ENCODE measurements at places on chromosomes 7 and 10.

DNA sequence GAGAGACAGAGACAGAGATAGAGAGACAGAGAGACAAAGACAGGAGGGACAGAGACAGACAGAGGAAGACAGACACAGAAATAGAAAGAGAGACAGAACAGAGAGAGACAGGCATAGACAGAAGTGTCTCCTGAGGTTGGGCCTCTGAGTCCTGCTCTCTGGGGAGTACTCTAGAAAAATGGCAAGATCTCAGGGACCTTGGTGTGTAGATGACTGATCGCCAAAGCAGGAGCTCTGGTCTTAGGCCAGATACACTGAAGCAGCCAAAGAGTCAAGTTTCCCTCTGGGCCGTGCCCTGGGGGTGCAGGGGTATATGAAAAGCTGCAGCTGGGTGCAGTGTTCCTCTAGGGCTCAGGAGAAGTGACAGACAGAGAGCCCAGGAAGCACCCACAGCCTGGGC, 176.6 kb upstream of the TNS3 start:
- no peak overlapping the region for H3K27ac ChIP-seq
- DNase-seq = no peak
- H3K4me1 ChIP-seq = peaks cover 11% of the 10 kb centered on the region
- H3K36me3 ChIP-seq = no peaks in the 10 kb centered on the region
- no peak overlapping the region for H3K4me3 ChIP-seq

- no peaks in the 10 kb centered on the region for H3K4me1 ChIP-seq
- H3K4me3 ChIP-seq = no peak overlapping the region
- H3K27ac ChIP-seq = no peak overlapping the region
- no peaks in the 10 kb centered on the region for H3K36me3 ChIP-seq
- peaks cover 9% of the 10 kb centered on the region for H3K27me3 ChIP-seq
Observed at GRCh38 chr7:135792866-135793265, 44.3 kb upstream of the FAM180A start.

DNA sequence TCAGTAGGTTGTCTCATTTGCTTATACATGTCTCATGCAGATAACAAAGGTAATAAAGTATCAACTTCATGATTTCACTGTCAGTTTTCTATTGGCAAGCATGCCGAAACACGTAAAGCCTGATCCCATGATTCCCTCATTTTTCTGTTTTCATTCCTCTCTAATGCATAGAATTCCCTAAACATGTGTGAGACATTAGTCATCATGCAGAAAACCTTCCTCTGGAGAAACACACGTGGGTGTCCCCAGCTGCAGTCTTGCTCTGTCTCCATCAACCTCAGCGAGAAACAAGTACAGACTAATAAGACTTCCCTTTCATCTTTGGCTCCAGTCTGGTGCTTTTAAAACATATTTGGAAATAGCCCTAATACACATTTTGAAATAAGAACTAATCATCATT, 432.7 kb upstream of the VSTM2A start:
- no peaks in the 10 kb centered on the region for H3K27me3 ChIP-seq
- no peaks in the 10 kb centered on the region for H3K4me1 ChIP-seq
- H3K36me3 ChIP-seq = no peaks in the 10 kb centered on the region
- no peak overlapping the region for H3K27ac ChIP-seq
- H3K4me3 ChIP-seq = no peak overlapping the region
- DNase-seq = no peak

- DNase-seq = no peak
- no peaks in the 10 kb centered on the region for H3K27me3 ChIP-seq
- no peaks in the 10 kb centered on the region for H3K4me1 ChIP-seq
- H3K4me3 ChIP-seq = no peak overlapping the region
- H3K27ac ChIP-seq = no peak overlapping the region
- no peaks in the 10 kb centered on the region for H3K36me3 ChIP-seq
Observed at GRCh38 chr10:24790599-24790998, 66.9 kb upstream of the ARHGAP21 start.

GRCh38 chr10:1747590-1748157, 10.3 kb upstream of the ADARB2 start:
- H3K4me3 ChIP-seq = no peak overlapping the region
- no peaks in the 10 kb centered on the region for H3K4me1 ChIP-seq
- no peak overlapping the region for H3K27ac ChIP-seq
- H3K27me3 ChIP-seq = peaks cover 27% of the 10 kb centered on the region
- DNase-seq = no peak

DNA sequence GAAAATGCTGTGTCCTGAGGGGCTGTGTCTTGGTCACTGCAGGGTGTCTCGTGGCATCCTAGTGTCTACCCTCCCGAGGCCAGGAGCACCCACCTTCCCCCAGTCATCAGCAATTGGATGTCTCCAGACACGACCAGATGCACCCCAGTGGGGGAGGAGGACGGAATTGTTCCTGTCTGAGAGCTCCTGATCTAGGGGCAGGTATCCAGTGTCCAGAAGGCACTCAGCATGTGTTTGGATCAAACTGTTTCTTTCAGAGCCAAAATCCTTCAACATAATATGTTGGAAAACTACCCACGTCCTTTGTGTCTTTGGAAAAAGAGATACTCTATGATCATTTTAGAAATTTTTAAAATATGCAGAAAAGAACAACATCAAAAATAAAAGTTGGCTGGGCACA, 16.9 kb downstream of the PRKRIP1 start:
- H3K36me3 ChIP-seq = peaks cover 5% of the 10 kb centered on the region
- no peak overlapping the region for H3K4me3 ChIP-seq
- peak overlapping the region; percentile 25 for H3K27ac ChIP-seq
- H3K27me3 ChIP-seq = no peaks in the 10 kb centered on the region
- DNase-seq = no peak

DNA sequence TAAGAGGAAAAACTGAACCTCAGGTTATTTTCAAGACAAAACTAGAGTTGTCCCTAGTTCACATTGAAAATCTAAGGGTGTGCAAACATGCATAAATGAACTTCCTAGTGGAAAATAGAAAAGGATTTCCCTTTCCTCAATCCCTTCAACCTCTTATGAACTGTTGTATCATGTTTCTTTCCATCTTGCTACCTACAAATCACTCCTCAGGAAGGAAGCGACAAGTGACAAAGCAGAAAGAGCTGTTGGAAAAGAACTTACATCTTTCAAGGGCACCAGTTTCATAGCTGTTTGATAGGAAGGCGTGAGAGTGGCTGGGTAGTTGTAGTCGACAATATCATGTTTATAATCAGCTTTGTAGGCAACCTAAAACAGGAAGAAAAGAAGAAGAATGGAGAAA, 23.9 kb downstream of the NRAP start:
- peaks cover 12% of the 10 kb centered on the region for H3K27me3 ChIP-seq
- no peak for DNase-seq
- H3K4me1 ChIP-seq = no peaks in the 10 kb centered on the region
- no peak overlapping the region for H3K27ac ChIP-seq

DNA sequence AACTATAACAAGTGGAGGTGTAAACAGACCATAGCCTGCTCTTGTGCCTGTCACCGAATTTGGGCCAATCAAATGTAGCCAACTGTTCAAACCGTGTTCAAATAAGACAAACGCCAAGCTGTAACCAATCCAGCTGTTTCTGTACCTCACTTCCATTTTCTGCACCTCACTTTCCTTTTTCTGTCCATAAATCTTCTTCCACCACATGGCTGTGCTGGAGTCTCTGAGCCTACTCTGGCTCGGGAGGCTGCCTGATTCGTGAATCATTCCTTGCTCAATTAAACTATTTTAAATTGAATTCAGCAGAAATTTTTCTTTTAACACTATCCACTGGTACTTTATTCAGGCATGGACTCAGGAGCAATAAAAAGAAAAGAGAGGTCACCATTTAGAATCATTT, 29.9 kb upstream of the COL1A2 start:
- no peaks in the 10 kb centered on the region for H3K4me1 ChIP-seq
- H3K27me3 ChIP-seq = peaks cover 2% of the 10 kb centered on the region
- H3K36me3 ChIP-seq = no peaks in the 10 kb centered on the region
- H3K27ac ChIP-seq = no peak overlapping the region

GRCh38 chr7:73520673-73521635, 1.1 kb downstream of the BAZ1B start:
- H3K27ac ChIP-seq = peak overlapping the region; percentile 93
- H3K27me3 ChIP-seq = no peaks in the 10 kb centered on the region
- no peak for DNase-seq
- H3K4me1 ChIP-seq = peaks cover 71% of the 10 kb centered on the region

DNA sequence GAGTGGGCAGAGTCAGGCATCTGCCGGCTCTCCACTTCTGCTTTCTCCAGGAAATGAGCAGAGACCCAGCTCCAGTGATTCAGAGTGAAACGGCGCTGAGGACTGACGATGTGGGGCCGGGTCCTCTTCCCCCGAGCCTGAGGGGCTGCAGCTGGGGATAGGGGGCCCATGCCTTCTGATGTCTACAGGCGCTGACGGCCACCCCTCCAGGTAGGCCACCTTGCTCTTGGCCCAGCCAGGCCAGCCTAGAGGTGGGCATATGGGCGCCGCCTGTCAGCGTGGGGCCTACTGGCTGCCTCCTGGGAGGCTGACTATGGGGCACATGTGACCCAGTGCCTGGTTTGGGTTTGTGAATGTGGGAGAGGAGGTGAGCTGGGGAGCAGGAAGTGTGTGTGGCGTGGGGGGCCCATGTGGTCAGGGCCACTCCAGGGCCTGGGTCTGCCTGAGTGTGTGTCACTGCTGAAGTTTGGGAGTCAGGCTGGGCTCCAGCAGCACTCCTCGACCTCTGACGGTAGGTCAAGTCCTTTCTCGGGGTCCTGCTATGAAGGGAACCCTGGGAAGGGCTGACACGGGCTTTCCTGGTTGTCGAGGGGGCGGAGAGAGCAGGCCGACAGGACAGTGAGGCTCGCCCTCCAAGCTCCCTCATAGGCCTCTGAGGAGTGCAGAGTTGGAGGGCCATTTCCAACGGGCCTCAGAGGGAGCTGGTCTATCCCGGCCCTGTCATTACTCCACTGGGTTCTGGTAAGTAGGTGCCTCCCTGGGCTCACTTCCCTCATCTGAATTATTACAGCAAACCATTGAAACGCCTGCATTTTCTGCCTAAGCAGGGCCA, at the start of gene WDFY4:
TSS of gene WDFY4 (plus strand) at position 82 of the 832 bp plus-strand sequence. CDS start 24,860 bp downstream, outside the sequence.
- DNase-seq = no peak
- no peak within 1 kb of the TSS for H3K27ac ChIP-seq
- H3K27me3 ChIP-seq = peaks cover 4% of the 10 kb centered on the region
- no peak within 1 kb of the TSS for H3K4me3 ChIP-seq

DNA sequence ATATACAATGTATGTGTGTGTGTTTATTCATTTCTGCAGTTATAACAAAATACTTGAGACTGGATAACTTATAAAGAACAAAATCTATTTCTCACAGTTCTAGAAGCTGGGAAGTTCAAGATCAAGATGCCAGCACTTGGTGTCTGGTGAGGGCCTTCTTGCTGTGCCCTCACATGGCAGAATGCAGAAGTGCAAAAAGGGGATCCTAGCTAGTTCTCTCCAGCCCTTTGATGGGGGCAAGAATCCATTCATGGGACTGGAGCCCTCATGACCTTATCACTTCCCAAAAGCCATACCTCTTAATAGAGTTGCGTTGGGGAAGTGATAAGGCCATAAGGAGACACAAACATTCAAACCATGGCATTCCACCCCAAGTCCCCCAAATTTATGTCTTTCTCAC, 8.4 kb downstream of the GRB10 start:
- H3K4me3 ChIP-seq = no peak overlapping the region
- no peak overlapping the region for H3K27ac ChIP-seq
- peaks cover 7% of the 10 kb centered on the region for H3K27me3 ChIP-seq
- peaks cover 4% of the 10 kb centered on the region for H3K4me1 ChIP-seq
- no peaks in the 10 kb centered on the region for H3K36me3 ChIP-seq

DNA sequence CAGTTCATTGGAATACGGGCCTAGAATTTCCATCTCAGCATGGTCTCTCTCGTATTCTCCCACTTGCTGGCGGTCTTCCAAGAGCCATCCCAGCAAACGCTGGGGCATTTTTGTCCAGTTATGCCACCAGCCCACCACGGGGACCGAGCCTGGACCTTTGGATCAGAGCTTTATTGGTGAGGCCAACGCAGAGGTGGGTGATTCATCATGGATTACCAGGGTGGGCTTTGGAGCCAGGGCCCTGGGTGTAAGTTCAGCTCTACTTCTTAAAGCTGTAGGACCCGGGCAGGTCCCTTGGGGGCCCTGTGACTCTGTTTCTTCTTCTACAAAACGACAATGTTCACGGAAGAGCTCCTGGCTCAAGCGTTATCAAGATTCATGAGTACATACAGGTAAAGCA, 22.7 kb upstream of the PITRM1 start:
- H3K4me3 ChIP-seq = no peak overlapping the region
- H3K27ac ChIP-seq = no peak overlapping the region
- peaks cover 28% of the 10 kb centered on the region for H3K27me3 ChIP-seq
- DNase-seq = no peak
